ENCODE measurements at places on chromosomes 2 and 18.

GRCh38 chr18:10757946-10758345 lies 232.1 kb downstream of the NAPG start:
- no peak for DNase-seq

DNA sequence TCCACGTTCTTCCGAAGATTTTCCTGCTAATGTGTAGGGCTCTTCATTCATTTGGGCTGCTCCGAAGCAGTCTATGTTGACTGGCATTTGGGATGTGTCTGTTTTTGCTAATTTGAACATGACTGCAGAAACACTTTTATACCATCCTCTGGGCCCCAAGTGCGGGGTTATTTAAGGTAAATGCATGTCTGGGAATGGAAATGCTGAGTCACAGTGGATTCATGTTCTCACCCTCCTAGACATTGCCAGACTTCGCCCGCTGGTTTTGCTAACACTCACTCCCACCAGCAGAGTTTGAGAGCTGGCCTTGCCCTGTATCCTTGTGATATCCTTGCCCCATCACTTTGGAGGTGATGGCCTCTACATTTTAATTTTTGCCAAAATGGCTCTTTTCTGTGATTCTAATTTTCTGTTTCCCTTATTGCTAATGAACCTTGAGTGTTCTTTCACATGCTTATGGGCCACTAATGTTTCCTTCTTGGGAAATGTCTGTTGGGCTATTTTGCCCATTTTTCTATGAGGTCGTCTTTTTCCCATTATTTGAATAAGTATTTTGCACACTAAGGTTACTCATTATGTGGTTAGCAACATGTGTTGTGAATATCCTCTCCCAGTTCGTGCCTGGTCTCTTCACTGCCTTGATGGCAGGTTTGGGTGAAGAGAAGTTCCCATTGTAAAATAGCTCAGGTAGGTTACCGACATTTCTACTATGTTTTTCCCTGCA lies 204.1 kb downstream of the GLI2 start:
- DNase-seq, result no peak

GRCh38 chr2:1222056-1222455 lies 191.2 kb upstream of the TPO start:
- DNase-seq, result no peak

DNA sequence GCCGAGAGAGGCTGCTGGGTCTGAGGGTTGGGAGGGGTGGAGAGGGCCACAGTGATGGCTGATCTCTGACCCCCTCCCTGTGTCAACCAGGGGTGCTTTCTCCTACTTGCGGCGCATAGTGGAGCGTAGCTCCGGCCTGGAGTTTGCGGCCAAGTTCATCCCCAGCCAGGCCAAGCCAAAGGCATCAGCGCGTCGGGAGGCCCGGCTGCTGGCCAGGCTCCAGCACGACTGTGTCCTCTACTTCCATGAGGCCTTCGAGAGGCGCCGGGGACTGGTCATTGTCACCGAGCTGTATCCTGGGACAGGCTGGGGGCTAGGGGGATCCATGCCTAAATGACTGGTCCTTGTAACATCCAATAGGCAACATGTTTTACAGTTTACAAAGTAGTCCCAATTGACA lies 20.9 kb upstream of the GMPPA start:
- DNase-seq, result no peak

DNA sequence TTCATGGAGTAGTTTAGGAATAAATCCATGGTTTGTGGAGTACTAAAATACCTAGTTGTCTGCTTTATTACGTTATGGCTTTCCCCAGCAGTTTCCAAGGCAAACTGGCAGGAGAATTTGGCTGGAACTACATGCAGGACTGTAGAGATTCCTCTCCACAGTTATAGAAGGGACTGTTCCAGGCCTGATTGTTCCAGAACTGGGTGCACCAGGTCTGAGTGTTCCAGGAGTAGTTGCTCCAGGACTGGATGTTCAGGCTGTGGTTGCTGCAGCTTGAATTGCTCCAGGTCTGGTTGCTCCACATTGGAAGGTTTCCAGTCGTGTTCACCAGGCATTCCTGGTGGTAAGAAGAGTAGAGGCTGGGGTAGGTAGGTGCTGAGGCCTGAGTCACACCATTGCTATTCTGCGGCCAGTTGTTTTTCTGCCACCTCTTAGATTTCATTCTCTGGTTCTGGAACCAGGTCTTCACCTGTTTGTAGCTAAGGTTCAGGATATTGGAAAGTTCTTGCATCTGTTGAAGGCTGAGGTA lies 28.1 kb downstream of the SGPP2 start:
- no peak for DNase-seq
